EL (cell line): ENCODE measurements at places on chromosomes 2 and 18.

GRCh38 chr2:45026924-45027450 lies 17.7 kb upstream of the SIX2 start:
- DNase-seq, result peak; percentile 34

DNA sequence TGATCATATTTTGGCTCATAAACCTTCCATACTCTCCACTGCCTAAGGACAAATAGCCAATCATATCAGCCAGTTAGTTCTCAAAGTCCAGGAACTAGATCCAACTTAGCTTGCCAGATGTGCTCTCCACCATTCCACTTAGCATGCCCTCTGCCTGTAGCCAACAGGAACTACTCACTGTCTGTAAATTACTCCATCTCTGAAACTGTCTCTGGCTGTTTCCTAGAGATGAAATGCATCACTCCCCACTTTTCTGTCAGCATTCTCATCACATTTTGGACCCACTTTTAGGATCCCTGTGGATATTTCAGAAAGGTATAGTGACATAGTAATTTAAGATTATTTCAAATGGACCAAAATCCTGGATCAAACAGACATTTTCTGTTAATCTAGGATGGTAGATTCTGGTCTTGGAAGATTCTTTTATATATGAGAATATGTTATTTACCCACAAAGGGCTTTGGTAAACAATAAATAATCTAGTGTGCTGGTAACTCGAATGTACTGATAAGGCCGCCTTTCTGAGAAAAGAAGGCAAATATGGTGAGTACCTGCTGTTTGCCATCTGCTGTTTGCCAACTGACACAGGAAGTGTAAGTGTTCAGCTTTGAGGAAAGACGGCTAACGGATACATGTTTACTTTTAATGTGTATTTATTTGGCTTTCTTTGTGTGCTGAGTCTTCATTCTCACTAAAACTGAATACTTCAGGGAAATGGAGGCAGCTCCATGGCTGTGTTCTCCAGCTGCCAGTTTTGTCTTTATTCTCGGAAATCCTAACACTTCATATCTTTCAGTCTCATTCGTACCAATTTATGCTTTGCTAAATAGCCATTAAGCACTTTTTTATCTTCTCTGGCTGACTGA lies 79.5 kb downstream of the EVA1A start:
- DNase-seq, result peak; percentile 30

- no peak for DNase-seq
Measured at GRCh38 chr2:205047273-205047839, 502.1 kb downstream of the PARD3B start.

GRCh38 chr2:136664713-136665405 lies 100.5 kb upstream of the THSD7B start:
- DNase-seq, result no peak

DNA sequence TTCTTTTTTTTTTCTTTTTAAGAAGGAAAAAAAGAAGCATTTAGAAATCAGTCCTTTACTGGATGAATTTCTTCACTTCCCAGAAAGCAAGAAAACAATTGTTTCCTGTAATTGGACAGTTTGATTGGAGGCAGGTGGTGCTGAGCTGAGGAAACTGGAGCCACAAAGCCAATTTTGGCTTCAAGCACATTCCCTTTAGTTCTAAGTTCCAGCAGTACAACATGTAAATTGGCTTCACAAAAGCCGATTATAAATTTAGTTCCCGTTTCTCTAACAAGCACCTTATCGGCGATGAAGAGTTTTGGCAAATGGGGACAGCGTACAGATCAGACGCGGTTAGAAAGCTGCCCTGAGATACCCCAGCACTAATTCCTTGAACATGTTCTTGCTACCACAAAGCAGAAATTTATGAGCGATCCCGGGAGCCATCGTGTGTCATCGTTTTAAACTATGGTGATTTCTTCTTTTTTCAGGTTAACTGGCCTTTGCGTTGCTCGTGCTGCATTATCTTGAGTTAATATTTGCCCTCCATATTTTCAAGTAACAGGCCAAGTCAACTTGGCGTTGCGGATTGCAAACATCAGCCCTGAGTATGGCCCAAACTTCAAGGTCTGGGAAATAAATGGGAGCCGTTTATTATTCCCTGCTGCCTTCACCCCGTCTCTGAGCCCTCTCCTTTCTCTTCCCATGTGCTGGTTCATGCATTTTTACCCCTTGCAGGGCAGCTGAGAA lies 190.4 kb upstream of the ID2 start:
- DNase-seq, result no peak

- no peak for DNase-seq
Measured at GRCh38 chr2:103860016-103860415, 993.9 kb upstream of the POU3F3 start.

DNA sequence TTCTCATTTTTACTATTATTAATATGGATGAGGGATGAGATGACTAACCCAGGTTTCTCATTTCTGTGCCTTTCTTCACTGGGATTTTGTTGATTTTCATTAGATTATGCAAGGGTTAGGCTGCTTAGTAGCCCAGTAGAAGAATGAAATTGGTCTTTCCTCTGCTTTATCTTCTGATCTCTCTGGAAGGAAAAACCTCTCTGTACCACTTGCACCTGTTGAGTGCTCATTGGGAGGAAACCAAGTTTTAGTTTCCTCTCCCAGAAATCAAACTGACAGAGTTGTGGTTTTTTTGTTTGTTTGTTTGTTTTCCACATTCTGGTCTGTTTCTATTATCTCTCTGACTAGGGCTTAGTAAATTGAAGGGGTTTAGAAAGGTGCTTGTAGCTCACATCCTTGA lies 60.8 kb downstream of the KIAA1328 start:
- DNase-seq, result no peak

DNA sequence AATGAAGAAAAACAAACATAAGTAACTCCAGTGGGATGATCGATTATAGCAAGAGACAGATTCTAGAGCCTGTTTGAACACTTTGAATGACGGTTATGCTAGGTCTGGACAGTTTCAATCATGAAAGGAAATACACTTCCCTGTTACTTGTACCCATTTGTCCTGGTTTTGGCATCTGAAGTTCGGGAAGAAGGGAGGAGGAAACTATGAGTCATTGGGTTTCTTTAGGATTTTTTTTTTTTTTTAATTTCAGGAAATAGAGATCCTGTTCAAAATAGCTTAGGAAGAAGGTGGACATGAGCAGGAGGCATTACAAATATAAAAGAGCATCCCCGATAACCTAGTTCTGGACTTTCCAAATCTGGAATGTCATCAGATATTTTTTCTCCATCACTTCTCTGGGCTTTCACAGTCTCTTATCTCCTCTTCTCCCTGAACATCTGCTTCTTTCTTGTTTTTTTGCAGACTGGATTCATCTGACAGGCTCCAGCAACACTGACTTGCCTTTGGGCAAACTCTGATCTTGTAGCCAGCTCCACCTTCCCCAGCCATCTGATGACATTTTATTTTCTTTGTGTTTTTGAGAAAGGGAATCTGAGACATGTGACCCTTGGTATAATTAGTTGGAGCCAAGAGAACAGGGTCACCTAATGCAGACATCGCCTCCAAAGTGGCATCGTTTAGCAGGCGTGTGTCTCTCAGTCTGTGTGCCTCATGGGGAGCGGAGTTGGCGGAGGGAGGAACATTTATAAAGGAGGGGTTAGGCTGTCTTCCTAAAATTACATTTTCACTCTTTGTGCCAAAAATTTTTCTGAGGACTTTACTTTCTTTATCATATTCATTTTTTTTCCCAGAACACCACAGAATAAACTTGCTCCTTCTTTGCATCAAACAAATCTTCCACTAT lies 195.3 kb upstream of the EPHA4 start:
- peak; percentile 17 for DNase-seq

- DNase-seq, result no peak
Measured at GRCh38 chr2:110166266-110166665, 38.5 kb downstream of the NPHP1 start.

DNA sequence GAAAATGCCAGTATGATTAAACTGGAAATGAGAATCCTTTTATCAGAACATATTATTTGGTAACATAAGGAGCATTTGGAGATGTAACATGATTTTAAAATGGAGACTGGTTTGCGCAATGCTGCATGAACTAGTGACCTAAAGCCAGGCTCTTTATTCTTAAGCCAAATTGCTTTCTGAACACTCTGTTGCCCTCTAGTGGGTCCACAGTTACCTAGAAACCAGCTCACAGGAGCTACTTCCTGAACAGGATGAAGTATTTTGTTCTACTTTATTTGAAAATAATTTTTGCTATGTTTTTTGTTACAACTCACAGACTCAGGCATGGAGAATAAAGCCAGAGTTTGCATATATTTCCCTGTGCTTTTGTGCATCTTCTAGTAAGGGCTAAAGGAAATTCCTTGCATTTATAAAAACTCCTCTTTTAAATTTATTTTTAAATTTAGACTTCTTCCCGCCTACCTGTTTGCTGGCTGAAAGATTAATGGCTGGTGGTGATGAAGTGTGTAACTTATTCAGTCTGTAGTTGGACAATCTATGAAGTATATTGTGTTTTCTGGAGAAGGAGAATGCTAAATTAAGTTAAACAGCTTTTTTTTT lies 146.7 kb downstream of the PARD3B start:
- peak; percentile 83 for DNase-seq

- DNase-seq, result no peak
Measured at GRCh38 chr2:105862843-105863242, 118.1 kb downstream of the NCK2 start.

- peak; percentile 88 for DNase-seq
Measured at GRCh38 chr2:102103992-102104871, 38.3 kb upstream of the IL1R1 start.

GRCh38 chr2:17592731-17593409 lies 52.4 kb downstream of the VSNL1 start:
- no peak for DNase-seq

GRCh38 chr2:150309311-150310080 lies 178.0 kb downstream of the RND3 start:
- no peak for DNase-seq

DNA sequence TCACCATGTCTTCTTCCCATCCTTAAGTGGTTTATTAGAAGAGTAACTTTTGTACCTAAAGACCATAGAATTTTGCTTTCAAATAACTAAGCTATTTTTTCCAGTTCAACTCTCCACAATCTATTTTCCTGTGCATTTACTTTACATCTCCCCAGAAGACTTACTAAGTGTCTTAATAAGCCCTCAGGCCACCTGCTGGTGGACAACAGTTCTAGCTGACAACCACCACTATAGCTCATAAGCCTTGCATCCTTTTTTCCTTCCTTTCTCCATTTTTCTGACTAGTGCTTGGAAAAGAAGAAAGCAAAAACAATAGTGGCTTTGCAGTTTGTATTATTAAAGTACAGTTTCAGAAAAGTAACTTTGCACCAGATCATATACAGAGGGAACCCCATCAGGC lies 149.5 kb upstream of the TMEM200C start:
- DNase-seq, result no peak

GRCh38 chr2:52933878-52934277 lies 833.7 kb upstream of the CHAC2 start:
- peak; percentile 6 for DNase-seq

DNA sequence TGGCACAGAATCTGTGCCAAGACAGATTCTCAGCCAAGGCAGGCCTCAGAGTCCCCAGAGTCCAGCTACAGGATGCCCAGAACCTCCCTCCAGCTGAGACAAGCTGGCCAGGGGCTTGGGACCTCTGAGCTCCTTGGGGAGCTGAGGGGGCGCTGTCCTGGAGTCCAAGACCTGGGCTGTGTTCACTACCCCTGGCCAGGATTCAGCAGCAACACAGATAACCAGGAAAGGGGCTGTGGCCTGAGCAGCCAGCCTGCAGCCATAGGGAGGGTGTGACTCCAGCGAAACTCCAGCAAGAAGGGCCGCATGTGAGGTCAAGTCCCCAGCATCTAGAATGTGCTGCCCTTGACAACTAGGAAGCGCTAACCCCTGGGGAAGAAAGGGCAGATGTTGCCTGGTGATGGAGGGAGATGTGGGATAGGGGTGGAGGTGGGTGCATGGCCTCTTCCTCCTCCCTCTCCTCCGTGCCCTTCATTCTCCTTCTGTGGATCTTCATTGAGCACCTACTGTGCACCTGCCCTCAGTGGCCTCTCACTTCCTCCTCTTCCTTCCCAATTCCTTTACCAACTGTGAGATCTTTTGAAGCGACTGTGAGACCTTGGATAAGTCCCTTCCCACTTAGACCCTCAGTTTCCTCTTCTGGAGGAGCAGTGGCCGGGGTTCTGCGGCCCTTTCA lies 7.7 kb upstream of the ARID5A start:
- no peak for DNase-seq

DNA sequence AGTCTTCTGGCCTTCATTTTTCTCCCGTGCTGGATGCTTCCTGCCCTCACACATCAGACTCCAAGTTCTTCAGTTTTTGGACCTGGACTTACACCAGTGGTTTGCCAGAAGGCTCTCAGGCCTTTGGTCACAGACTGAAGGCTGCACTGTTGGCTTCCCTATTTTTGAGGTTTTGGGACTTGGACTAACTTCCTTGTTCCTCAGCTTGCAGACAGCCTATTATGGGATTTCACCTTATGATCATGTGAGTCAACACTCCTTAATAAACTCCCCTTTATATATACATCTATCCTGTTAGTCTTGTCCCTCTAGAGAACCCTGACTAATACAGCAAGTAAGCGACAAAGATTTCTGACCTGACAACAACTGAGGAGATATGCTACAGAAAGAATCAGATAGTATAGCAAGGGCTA lies 7.2 kb downstream of the CDC42EP3 start:
- DNase-seq, result no peak

DNA sequence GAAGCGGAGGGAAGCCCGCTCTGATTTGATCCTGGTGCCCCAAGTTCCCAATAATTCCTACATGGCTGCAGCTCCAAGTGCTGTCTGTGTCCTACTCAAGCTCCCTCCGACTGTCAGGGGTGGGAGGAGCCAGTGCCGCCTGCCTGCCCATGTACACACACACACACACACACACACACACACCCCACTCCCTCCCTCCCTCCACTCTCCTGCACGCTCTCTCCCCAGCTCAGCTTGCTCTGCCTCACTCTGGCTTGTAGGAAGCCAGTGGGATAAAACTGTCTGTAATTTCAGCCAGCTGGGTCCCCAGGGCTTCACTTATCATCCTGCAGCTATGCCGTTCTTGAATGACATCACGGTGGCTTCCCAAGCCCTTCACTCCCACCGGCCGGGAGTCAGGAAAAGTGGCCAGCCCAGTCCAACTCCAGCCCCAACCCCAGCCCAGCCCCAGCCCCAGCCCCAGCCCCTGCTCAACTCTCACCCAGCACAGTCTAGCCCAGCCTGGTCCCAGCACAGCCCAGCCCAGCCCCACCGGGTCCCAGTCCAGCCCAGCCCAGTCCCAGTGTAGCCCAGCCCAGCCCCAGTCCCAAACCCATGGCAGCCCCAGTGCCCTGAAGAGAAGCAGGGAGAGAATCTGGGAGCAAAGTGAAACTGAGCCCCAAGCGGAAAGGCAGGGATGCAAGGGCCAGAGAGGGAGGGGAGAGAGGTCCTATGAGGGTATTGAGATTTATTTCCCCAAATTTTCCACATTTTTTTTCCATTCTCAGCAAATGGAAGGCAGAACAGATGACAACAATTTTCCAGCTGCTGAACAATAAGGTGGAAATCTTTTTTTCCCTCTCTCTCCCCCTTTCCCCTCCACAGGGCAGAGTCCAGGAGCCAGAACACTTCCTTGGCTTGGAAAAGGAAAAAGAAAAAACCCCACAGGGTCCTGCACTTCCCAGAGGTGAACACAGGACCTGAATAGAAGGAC lies 144.0 kb downstream of the TNS1 start:
- DNase-seq, result peak; percentile 89
